ENCODE measurements at places on chromosomes 2 and 18. TPM values are rescaled to one million over a fixed set of nuclear protein-coding genes. Genes with fewer than 3 reads are reported as not detected.

Gene DAW1
- 8.7 TPM for total RNA-seq

Gene GATA6
- 61.4 TPM for total RNA-seq

Gene GPR45
- not detected for total RNA-seq

Gene MYCN
- total RNA-seq = 0.65 TPM

Gene IL18R1
- 4.5 TPM for total RNA-seq

Gene CCDC74B
- 3.1 TPM for total RNA-seq

Gene AQP12A
- total RNA-seq = not detected

Gene CXCR2
- not detected for total RNA-seq

Gene STARD6
- not detected for total RNA-seq

Gene CRYGA
- not detected for total RNA-seq

Gene CD302
- 31.8 TPM for total RNA-seq

Gene FBXO11
- 26.7 TPM for total RNA-seq

Gene KLHL14
- not detected for total RNA-seq

Gene SDC1
- 0.36 TPM for total RNA-seq

Gene CRYBA2
- not detected for total RNA-seq

Gene RAB6D
- total RNA-seq = not detected

Gene GPR39
- total RNA-seq = 0.90 TPM

Gene COL4A3
- 3.1 TPM for total RNA-seq

Gene FBXO36
- 1.8 TPM for total RNA-seq

Gene SAG
- total RNA-seq = not detected

Gene FBXO15
- not detected for total RNA-seq

Gene NOTO
- not detected for total RNA-seq

Gene EVX2
- total RNA-seq = not detected

Gene LOXL3
- total RNA-seq = 76.8 TPM

Gene SP9
- not detected for total RNA-seq

Gene VIT
- 0.36 TPM for total RNA-seq

Gene CENPO
- 8.5 TPM for total RNA-seq

Gene AMER3
- not detected for total RNA-seq

Gene ASB18
- total RNA-seq = not detected

Gene SS18
- total RNA-seq = 100.0 TPM

Gene SERPINB12
- not detected for total RNA-seq

Gene LDLRAD4
- not detected for total RNA-seq

Gene EFEMP1
- 5,147 TPM for total RNA-seq

Gene TRIM54
- total RNA-seq = not detected

Gene ZBTB7C
- total RNA-seq = not detected

Gene BOLL
- total RNA-seq = not detected

Gene SCN2A
- not detected for total RNA-seq

Gene CCL20
- 0.65 TPM for total RNA-seq

Gene CNRIP1
- 24.1 TPM for total RNA-seq

Gene SNTG2
- not detected for total RNA-seq

Gene GPAT2
- total RNA-seq = 8.5 TPM

Gene COL4A4
- total RNA-seq = 45.2 TPM

Gene INHBB
- total RNA-seq = 4.0 TPM

Gene POTEI
- total RNA-seq = not detected

Gene ICA1L
- 5.4 TPM for total RNA-seq

Gene CIB4
- total RNA-seq = not detected

Gene ASAP2
- 27.3 TPM for total RNA-seq

Gene CREG2
- total RNA-seq = 0.36 TPM

Gene TRAPPC8
- total RNA-seq = 18.6 TPM

Gene LINC00305
- not detected for total RNA-seq

Gene ANKRD62
- total RNA-seq = not detected

Measured in cardiac atrium fibroblast (primary cell).